Testis (tissue), 5 donors: ENCODE measurements at places on chromosomes 1 and 21. TPM values are rescaled to one million over a fixed set of nuclear protein-coding genes. Genes with fewer than 3 reads are reported as not detected.

DNA sequence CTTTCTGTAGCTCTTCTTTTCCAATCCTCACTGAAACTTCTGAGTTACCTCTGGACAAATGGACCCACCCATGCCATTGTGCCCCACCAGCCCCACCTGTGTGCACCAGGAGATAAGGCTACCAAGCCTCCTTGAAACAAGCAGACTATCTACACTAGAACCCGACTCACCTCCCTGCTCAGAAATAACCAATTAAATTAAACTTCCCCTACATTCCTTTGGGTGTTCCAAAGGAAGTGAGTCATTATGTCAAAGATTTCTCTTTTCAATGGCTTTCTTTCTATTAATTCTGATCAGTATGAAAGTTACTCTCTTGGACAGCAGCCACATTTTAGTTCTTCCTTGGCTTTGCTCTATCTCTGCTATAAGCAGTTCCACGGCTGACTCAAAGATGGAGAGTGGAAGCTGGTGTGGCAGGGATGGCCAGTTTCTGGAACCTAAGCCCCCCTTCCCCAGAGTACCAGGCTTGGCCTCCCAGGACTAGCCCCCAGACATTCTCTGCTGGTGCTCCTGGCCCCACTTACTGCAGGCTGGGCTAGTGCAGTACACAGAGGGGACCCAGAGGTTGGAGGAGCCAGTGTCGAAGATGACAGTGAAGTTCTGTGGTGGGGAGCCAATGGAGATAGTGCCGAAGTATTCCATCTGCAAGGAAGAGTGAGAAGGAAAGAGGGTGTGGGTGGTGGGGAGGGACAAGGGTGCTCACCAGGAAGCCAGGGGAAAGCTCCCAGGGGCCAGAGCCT is 1.9 kb downstream of the CTSE start:
- no peak for DNase-seq

GRCh38 chr1:214404571-214405213 is 123.7 kb downstream of the SMYD2 start:
- DNase-seq = no peak

GRCh38 chr1:173112129-173112528 is 61.4 kb upstream of the TNFSF18 start:
- DNase-seq = no peak

The SMCP gene
- 249 TPM for total RNA-seq

DNA sequence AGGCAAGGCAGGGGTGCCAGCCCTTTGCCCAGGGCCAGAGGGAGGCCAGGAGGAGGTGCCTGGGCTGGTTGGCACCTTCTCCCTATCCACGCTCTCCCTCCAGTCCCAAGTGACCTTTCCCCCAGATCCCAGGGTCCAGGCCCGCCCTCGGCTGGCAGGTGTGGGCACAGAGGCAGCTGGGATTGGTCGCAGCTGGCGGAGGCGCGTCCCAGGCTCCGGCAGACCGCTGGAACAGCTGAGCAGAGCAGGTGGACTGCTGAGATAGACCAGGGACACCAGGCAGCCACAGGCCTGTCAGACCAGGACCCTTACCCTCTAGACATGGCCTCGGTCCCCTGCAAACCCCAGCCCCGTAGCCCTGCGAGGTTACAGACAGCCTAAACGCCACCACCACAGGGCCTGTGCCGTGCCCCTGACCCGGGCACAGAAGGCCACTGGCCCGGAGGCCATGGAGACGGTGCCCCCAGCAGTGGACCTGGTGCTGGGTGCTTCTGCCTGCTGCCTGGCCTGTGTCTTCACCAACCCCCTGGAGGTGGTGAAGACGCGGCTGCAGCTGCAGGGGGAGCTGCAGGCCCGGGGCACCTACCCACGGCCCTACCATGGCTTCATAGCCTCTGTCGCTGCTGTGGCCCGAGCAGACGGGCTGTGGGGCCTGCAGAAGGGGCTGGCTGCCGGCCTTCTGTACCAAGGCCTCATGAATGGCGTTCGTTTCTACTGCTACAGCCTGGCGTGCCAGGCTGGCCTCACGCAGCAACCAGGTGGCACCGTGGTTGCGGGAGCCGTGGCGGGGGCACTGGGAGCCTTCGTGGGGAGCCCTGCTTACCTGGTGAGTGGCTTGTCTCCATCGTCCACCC is at the start of gene SLC25A34:
Gene SLC25A34, plus strand, starts transcription at position 221 of the 854 bp plus-strand sequence. Its CDS starts 228 bp downstream, at position 449.
- DNase-seq = no peak

GRCh38 chr21:40547906-40548513 is 298.9 kb downstream of the DSCAM start:
- no peak for DNase-seq

GRCh38 chr1:48115835-48116234 is 106.7 kb upstream of the SLC5A9 start:
- peak; percentile 66 for DNase-seq

The PRAMEF14 gene
- 0.31 TPM for total RNA-seq

DNA sequence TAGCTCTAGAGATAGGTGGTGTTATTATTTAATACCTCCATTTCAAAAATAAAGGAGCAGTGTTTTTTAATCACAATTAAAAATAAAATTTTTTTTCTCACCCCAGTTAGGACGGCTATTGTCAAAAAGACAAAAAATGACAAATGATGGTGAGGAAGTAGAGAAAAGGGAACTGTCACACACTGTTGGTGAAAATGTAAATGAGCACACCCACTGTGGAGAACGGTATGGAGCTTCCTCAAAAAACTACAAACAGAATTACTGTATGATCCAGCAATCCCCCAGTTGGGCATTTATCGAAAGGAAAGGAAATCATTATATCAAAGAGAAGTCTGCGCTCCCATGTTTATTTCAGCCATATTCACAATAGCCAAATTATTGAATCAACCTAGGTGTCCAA is 148.7 kb upstream of the NR5A2 start:
- DNase-seq = no peak

DNA sequence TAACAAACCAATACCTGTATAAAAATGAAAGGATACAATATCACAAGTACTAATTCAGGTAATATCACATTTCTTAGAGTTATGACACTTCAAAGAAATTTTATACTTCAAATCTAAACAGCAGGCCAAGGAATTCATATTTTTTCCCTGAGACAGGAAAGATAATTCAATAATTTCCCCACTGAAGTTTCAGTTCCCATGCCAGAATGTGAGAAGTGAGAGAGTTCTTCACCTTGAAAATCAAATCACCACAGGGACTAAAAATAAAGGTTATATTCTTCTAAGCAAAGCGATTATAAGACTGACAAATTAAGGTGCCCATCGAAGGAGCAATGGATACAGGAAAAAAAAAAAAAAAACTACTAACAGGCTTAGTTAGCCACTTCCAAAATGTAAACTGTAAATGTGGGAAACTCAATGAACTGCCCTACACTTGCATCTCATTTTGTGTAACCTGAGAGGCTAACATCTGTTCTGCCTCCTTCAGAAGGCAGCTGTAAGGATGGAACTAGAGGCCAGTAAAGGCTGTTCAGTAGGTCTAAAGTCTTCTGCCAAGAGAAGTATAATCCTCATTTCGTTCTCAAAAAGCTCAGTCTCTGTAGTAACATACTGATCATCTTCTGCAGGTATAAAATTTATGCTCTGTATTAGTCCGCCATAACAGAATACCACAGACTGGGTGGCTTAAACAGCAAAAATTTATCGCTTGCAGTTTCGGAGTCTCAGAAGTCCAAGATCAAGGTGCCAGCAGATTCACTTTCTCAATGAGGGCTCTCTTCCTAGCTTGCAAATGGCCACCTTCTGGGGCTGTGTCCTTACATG is 127.8 kb downstream of the RERE start:
- no peak for DNase-seq

The PEAR1 gene
- 13.8 TPM for total RNA-seq

The TRIM67 gene
- total RNA-seq = 0.24 TPM

The LCE3A gene
- total RNA-seq = not detected

GRCh38 chr21:17733209-17733608 is 85.9 kb downstream of the C21orf91 start:
- DNase-seq = no peak

DNA sequence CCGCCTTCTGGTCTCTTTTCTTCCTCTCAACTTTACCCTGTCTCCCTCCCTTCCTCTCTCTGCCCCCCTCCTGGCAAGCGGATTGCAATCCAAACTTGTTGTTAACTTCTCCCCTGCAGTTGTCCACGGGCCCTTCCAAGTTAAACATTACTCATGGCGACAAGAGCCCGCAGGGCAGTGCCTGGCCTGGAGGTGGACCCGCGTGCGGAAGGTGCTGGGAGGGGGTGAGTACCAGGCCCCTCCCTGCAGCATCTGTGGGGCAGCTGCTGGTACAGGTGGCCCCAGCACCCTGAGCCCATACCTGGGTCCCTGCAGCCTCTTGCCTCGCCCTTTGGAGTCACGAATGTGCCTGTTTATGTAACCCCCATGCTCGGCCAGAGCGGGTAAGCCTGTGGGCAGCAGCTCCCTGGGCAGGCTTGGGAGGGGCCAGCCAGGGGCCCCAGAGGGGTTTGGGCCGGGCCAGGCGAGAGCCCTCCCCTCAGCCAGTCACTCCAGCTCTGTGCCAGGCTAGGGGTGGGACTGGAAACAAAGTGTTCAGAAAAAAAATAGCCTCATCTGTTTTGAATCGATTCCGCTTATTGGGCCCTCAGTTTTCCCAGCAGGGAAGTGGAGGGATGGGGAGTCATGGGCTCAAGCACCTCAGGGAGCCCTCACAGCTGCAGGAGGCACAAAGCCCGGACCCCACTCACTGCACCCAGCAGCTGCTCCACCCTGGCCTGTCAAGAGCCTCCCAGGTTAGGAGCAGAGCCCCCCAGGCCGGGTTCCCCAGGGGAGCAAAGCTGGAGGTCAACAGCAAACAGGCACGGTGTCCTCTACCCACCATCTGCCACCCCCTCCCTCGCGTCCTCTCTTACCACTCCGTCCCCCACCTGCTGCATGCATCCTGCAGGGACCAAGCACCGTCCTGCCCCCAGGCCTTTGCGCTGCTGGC is 14.0 kb upstream of the FAAP20 start:
- DNase-seq = no peak

DNA sequence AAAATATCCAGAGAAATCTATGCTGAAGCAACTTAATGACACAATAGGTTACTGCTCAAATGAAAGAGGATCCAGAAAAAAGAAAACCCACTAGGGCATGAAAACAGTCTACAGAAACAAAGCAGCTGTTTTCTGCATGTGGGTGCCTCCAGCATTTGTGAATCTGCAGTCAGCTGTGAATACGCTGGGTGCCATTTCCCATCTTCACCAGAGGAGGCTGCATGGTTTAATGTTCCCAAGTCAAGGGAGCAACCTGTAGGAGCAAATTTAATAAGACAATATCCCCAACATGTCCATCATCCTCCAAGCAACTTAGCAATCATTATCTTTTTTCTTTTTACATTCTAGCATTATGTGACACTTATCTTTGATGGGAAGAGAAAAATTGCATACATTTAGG is 396.6 kb downstream of the BRINP2 start:
- DNase-seq = no peak

- DNase-seq = no peak
Measured at GRCh38 chr1:86239894-86240293, 83.3 kb upstream of the COL24A1 start.

DNA sequence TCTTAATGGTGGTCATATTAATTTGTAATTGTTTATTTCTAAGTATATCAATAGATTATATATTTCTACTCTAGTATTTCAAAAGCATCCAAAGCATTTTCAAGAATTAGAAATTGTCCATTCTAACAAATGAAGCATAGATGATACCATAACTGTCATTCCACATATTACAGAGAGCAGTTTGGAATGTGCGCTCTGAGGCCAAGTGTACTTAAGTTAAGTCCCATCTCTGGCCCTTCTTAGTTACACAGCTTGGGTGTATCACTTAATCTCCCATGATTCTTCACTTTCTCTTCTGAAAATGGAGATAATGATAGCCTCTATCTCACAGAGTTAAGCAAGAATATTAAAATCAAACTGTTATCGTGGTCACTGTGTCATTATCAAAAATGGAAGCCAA is 281.1 kb downstream of the MRPL39 start:
- DNase-seq = no peak

The IL20 gene
- 0.43 TPM for total RNA-seq

DNA sequence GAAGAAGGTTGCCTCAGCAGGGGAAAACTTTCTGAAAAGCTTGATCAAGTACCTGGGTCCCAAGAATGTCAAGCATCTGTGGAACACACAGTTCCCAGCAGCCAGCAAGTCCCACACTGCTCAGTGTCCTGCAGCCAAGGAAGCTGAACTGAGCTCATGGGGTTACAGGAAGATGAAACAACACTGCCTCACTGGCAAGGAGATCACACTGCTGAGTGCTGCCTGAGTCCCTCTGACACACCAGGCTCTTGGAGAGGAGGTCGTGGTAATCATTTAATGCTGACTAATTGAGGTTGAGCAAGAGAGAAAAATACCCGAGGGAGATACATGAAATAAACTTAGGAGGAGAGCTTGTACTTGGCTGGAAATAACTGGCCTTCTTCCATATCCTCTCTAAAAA is 75.2 kb downstream of the MPZL1 start:
- peak; percentile 87 for DNase-seq

The FCRL1 gene
- total RNA-seq = not detected

DNA sequence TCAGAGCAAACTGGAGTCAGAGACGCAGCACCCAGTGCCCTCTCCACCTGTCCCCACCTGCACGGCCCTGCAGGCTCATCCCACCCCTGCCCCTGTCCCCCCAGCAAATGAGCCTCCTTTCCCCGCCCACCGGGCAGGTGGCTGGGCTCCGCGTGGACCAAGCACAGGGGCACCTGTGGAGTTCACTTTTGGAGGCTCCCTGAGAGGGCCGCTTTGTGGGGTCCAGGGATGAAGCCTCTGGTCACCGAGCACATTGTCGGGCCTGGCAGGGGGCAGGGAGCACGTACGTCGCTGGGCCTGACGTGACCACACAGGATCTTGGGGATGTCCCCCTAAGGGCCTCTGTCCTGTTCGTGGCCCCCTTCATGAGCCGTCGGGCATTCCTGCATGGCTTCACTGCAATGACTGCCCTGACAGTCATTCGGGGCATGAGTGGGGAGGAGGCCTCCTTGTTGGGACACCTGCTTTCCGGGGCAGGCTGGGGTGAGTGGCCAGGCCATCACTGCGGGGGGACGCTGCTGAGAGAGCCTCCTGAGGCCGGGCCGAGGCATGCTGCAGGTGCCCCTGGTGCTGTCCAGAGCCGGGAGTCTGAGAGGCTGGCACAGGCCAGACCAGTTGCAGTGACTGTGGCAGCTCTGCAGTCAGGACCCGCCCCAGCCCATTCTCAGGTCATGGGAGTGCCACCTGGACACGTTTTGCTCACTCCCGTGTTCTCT is 19.7 kb downstream of the SLX9 start:
- no peak for DNase-seq

DNA sequence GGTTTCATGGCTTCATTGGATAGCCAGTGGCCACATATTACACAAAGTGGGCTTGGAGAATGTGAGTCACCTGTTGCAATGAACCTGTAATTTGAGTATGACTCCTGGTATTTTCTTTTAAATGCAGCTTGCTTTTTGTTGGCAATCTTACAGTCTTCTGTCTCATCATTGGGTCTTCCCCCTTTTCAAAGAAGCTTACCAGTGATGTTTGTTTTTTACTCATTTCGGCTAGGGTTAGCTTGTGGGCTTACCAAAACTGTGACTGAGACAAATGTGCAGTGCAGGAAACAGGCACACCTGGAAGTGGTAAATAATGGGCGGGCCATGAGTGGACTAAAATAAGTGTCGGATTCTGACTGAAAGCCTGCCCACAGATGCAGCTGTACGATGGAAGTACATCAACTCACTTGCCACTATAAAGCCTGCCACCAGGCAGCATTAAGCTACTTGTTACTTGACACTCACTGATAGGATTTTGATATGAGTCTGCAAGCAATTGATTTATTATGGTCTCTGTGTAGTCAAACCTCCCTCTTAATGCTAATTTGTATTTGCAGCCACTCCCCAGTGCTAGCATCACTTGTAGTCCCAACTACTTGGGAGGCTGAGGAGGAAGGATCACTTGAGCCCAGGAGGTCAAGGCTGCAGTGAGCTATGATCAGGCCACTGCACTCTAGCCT is 4.2 kb downstream of the HHAT start:
- no peak for DNase-seq
